NCI-H2081 treated with DMSO at 0.1 percent for 48 hours (cell line): ENCODE measurements at places on chromosomes 3 and 15.

GRCh38 chr3:159668990-159669476, 319.6 kb upstream of the IL12A start:
- no peak for DNase-seq

- no peak for DNase-seq
Measured at GRCh38 chr3:128285967-128286321, 132.7 kb downstream of the EEFSEC start.

GRCh38 chr3:29239376-29239775, 41.5 kb upstream of the RBMS3 start:
- no peak for DNase-seq

GRCh38 chr15:67025719-67026609, 39.4 kb upstream of the SMAD3 start:
- no peak for DNase-seq
